H1 (cell line): ENCODE measurements at places on chromosomes 7 and 10. TPM values are rescaled to one million over a fixed set of nuclear protein-coding genes. Genes with fewer than 3 reads are reported as not detected.

The SSC4D gene
- 10.8 and 11.8 TPM in 2 replicates for total RNA-seq

The RBM33 gene
- 56.5 and 64.6 TPM in 2 replicates for total RNA-seq

The HMX3 gene
- 0.27 TPM in 1 of 2 replicates, not detected in the other for total RNA-seq

The FKBP9 gene
- 9.9 and 10.1 TPM in 2 replicates for total RNA-seq
